Activated CD4-positive, alpha-beta T cell treated with anti-CD3 and anti-CD28 coated beads for 4 hours (primary cell): ENCODE measurements at places on chromosomes 4 and X.

GRCh38 chr4:143362349-143363046 is 25.8 kb downstream of the GAB1 start:
- DNase-seq = no peak

DNA sequence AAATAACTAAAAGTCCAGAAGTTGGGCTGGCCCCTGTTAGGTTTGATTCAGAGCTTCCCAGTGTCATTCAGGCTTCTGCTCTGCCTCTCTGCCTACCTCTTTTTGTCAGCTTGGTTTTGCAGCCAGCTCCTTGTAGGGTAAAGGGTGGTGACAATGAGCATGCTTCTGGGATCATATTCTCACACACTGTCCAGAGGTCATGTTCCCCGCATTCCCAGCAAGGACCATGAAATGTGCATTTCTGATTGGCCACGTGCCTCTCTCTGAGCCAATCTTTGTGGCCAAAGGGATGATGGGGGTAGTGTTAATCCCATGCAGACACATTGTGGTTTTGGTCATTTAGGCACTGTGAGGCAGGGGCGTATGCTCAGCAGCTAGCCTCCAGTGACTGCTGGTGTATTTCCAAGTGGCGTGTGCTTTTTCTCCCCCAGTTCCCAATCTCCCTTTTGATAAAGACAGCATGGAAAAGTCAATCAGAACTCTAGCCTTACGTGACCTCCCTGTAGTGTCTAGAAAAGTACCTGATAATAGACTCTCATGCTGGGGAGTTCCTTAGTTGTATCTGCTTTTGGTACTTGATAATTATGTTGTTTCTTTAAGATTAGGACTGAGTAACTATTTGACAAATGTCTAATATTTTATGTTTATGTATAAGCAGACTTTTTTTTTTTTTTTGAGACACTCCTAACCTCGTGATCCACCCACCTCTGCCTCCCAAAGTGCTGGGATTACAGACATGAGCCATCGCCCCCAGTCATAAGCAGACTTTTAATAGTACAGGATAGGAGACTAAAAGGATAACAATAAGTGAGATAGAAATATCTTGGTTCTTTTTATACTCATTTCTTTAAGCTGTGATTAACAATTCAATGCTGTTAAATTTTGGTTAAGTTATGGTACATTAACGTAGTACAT is 57.8 kb downstream of the KIAA0232 start:
- DNase-seq = no peak

GRCh38 chr4:10529291-10530136 is 72.3 kb upstream of the ZNF518B start:
- no peak for DNase-seq

GRCh38 chrX:15056044-15056443 is 182.8 kb downstream of the MOSPD2 start:
- DNase-seq = no peak

DNA sequence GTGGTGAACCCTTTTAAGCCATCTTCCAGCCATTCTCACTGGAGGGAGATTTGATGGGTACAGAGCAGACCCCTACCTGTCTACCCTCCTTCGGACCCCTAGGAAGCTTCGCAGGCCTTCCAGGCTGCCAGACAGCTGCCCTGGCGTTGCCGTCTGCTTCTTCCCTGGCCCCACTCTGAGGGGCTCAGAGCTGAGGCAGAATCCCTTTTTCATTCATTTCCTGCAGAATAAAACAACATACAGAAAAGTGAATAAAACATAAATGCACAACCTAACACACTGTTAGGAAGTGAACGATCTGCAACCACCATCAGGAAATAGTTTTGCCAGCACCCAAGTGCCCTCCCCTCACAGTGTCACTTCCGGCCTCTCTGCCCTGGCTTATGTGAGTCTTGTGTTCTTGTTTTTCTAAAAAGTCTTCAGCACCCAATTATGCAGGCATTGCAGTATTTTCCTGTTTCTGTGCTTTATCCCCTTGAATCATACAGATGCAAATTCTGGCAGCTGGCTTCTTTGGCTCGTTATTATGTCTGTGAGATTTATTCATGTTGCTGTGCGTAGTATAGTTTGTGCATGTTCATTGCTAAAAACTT is 5.6 kb upstream of the ADD1 start:
- DNase-seq = peak; percentile 61

- DNase-seq = no peak
Measured at GRCh38 chr4:47065051-47065481, 33.7 kb downstream of the GABRB1 start.

DNA sequence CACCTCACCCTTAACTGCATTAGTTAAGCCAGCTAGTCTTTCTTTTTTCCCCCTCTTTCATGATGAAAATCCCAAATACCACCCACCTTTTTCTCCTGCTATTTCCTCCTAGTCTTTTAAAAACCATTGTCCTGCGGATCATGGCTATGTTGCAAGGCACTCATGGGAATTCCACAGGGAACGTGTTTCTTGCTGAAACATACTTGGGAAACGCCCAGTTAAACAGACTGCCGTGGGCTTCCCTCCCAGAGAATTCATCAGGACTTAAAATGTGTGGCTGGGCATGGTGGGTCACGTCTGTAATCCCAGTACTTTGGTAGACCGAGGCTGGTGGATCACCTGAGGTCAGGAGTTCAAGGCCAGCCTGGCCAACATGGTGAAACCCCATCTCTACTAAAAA is 32.2 kb downstream of the XG start:
- DNase-seq = no peak

- no peak for DNase-seq
Measured at GRCh38 chr4:148795156-148795864, 353.1 kb upstream of the NR3C2 start.

- no peak for DNase-seq
Measured at GRCh38 chr4:148090029-148090428, 352.2 kb downstream of the NR3C2 start.

DNA sequence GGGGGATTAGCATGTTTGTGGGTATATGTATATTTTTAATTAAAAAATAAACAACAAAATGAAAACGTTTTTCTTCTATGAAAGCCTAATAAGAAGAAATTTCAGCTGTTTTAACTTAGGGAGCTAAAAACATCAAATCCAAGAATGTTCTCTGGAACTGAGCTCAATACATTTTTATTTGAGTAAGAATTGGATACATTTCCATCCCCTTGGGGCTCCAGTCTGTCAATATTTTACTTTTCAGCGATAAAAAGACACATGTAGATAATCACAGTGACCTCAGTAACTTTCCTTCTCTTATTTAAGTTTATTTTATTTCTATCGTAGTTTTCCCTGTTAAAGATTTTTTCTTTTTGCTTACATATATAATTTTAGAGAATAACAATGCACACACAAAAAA is 59.3 kb downstream of the ELOVL6 start:
- DNase-seq = no peak

DNA sequence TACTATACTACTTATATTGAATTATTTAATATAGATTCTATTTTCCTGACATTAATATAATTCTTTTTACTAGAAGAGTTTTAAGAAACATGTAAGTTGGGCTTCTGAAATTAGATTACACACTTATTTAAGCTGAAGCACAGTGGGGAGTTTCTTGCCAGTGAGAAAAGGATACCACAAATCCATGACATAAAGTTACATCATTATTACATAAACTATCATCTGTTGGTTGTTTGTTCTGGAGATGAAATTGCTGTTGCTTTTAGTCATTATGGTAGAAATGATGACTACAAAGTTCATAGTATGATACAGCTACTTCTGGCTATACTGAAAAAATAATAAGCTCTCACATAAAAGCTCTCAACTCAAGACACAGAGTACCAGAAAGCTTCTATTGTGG is 880.4 kb downstream of the PCDH18 start:
- no peak for DNase-seq

DNA sequence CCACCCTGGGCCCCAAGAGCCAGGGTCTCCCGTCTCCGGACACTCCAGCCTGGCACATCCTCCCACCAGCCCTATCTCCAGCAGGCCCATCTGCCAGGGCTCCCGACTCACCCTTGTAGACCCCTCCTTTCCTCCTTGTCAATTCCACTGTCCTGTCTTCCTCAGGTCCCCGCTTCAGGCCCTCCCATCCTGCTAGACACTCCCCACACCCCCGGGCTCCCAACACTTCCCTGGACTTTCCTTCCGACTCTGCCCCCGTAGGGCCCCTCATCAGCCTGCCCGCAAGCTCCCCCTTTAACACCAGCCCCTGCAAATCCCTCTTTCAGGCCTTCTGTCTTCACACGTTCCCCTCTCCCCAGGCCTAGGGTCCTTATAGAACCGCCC is 1.1 kb downstream of the PRAF2 start:
- DNase-seq = no peak

- DNase-seq = no peak
Measured at GRCh38 chr4:121073004-121073435, 685 bp upstream of the NDNF start.

DNA sequence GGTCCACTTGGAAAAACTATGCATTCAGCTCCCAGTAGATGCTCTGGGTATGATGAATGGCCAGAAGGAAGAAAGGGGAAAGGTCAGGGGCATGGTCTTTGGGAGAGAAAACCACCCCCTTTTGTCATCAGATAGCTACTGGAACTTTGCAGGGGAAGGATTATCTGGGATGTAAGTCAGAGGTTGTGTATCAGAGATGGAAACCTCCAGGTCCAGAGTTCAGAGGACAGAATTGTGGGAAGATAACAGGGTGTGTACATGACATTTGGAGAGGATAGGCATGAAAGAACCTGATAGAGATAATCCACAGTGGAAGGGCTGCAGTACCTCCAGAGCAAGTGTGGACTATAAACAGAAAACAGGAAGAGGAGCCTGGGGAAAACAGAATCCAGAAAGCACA is 262.7 kb downstream of the SPRY1 start:
- DNase-seq = no peak

DNA sequence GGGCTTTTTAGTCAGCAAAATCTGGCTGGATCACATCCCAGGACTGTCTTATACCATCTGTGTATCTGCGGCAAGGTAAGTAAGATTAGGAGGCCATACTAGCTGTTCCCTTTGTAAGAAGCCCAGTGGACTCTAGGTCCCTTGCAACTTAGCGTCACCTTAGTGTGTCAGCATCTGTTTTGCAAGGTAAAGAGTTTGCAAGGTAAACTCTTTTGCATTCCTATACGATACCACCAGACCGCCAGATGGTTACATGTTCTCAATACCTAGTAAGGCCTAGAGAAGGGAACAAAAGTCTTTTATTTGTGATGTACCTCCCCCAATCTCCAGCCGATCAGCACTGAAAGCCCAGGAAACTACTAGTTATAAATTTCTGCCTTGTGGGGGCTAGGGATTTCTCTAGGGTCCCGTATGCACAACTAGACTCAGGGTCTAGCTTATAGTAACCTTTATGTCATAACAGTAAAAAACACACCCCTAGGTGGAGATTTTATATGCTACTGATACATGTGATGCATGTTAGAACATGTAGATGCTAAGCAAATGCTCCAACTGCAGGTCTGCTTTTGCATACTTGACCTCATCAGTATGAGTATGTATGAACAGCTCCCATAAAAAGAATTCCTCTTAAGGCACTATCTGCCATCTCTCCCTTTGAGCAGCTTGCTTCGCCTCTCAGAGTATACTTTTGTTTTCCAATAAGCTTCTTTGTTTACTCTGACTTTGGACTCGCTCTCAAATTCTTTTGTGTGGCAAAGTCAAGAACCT is 78.4 kb downstream of the KCNIP4 start:
- DNase-seq = no peak

DNA sequence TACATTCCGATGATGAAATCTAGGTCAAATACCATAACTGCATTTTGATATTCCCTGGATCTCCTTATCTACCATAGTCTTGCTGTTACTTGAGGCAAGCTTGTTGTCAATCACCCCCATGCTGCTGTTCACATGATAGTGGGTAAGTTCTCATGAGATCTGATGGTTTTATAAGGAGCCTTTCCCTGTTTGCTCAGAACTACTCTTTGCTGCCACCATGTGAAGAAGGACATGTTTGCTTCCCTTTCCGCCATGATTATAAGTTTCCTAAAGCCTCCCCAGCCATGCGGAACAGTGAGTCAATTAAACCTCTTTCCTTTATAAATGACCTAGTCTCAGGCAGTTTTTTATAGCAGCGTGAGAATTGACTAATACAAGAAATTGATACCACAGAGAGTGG is 432.0 kb downstream of the GLUD2 start:
- no peak for DNase-seq

DNA sequence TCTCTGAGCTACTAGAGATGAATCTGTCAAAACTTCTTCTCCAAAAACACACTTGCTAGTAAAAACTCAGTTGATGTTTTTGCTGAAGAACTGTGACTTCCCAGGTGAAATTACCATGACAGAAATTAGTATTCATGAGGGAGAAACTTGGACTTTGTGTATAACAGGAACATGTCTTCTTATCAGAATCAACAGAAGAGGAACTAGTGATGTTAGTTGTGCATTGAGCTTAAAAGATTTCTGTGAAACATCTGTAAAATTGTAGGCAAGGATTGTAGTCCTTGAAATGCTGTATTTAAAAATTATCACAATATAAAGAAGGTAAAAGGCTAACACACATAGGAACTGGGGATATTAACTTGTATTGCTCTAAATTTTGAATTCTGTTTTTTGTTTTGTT is 11.3 kb downstream of the FAM241A start:
- no peak for DNase-seq

GRCh38 chrX:119288890-119289393 is 52.9 kb downstream of the PGRMC1 start:
- no peak for DNase-seq
